ENCODE measurements at places on chromosomes 16 and 17. TPM values are rescaled to one million over a fixed set of nuclear protein-coding genes. Genes with fewer than 3 reads are reported as not detected.

GRCh38 chr17:56172517-56172982, 19.3 kb downstream of the ANKFN1 start:
- no peaks in the 10 kb centered on the region for H3K27me3 ChIP-seq
- DNase-seq = peak; percentile 97
- H3K27ac ChIP-seq = peak overlapping the region; percentile 64
- no peaks in the 10 kb centered on the region for H3K36me3 ChIP-seq
- no peak overlapping the region for H3K4me3 ChIP-seq
- H3K4me1 ChIP-seq = no peaks in the 10 kb centered on the region

DNA sequence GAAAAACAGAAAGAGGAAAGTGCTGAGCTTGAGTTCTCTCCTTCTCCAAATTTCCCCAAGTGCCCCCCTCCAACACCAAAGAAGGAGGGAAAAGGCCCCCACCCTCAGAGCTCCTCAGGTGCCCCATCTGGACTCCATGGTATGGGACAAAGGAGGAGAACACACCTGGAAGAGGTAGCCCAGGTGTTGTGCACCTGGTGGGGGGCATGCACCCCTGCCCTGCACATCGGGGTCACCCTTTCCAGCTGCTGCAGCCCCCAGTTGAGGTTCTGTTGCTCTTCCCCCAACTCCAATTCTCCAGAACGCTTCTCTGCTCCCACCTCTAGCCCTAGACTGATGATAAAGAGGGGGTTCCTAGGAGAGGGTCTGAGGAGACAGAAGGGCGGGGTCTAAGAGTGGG, 3.0 kb upstream of the COL1A1 start:
- no peaks in the 10 kb centered on the region for H3K4me1 ChIP-seq
- DNase-seq = no peak
- no peaks in the 10 kb centered on the region for H3K36me3 ChIP-seq

DNA sequence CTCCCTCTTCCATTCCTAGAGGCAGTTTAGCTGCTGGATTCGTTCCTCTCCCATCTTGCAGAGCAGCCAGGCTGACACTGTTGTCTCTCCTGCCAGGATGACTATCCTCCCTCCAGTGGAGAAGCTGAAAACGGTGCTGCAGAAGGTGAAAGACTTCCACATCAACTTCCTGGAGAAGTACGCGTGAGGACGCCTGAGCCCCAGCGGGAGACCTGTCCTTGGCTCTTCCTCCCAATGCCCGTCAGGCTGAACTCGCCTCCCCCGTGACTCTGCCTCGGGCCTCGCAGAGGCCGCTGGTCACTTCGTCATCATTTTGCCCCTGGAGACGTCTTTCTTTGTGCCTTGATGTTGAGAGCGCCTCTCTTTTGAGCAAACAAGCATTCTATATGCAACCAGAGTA, 44.6 kb downstream of the GPT2 start:
- H3K36me3 ChIP-seq = peaks cover 8% of the 10 kb centered on the region
- no peak overlapping the region for H3K27ac ChIP-seq
- H3K27me3 ChIP-seq = no peaks in the 10 kb centered on the region

DNA sequence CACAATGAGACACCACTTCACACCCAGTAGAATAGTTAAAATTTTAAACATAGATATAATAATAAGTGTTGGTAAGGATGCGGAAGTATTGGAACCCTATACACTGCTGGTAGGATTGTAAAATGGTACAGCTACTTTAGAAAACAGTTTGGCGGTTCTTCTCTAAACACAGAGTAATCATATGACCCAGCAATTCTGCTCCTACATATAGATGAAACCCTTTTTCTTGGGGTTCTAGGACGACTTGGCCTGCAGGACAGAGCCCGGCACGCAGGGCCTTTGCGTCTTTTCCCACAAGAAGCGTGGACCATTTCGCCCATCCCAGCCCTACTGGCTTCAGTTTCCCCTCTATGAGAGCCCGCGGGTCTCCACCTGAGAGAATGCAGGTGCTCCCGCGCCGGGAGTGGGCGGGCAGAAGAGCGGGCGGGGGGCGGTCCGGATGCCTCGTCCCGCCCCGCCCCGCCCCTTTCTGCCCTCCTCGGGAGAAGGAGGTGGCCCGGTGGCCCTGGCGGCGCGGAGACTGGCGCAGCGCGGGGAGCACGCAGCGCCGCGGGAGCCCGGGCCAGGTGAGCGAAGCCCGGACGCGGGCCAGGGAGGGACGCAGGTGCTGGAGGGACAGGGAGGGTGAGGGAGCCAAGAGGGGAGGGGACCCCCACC, at the start of gene SDR42E2:
SDR42E2 (plus strand) TSS at position 508 of the 657 bp plus-strand sequence. CDS start 3,077 bp downstream, outside the sequence.
- no peaks in the 10 kb centered on the region for H3K36me3 ChIP-seq
- H3K27me3 ChIP-seq = no peaks in the 10 kb centered on the region
- peak within 1 kb of the TSS; percentile 10 for H3K4me3 ChIP-seq
- no peaks in the 10 kb centered on the region for H3K4me1 ChIP-seq
- H3K27ac ChIP-seq = no peak within 1 kb of the TSS

DNA sequence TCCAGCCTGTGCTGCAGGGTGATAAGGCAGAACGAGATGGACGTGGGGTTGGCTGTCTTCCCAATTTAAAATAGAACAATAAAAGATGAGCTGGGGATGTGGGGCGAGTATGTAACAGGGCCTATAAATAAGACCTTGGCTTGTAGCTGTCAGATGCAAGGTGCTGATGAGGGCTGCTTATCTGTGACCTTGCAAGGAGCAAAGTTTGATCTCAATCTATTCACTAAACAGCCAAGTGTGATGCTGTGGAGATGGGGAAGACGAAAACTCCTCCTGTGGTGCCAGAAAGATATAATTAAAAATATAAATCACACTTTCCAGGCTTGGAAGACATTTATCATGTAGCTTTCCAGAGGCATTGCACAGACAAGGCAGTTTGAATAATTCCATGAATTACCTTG, 26.7 kb upstream of the TEX2 start:
- no peak for DNase-seq
- H3K4me3 ChIP-seq = no peak overlapping the region
- H3K36me3 ChIP-seq = no peaks in the 10 kb centered on the region
- H3K27me3 ChIP-seq = no peaks in the 10 kb centered on the region
- no peak overlapping the region for H3K27ac ChIP-seq

DNA sequence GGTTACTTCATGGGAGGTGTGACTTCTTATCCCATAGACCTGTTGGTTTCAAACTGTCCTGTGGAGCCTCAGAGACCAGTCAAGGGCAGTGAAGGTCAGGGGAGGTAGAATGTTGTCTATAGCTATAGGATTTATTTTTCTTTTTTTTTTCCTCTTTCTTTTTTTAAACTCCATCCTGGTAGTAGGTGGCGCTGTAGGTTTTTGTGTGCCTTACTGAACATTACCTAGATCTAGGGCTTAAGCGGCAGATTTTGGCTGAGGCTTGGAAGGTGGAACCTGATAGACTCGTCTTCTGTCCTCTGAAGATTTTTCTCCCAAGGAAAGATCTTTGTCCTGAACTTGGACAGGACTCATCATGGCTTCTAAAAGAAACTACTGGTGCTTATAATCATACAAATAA, 8.2 kb upstream of the LASP1NB start:
- no peak overlapping the region for H3K4me3 ChIP-seq
- no peaks in the 10 kb centered on the region for H3K4me1 ChIP-seq
- no peaks in the 10 kb centered on the region for H3K27me3 ChIP-seq
- no peak overlapping the region for H3K27ac ChIP-seq
- no peak for DNase-seq

DNA sequence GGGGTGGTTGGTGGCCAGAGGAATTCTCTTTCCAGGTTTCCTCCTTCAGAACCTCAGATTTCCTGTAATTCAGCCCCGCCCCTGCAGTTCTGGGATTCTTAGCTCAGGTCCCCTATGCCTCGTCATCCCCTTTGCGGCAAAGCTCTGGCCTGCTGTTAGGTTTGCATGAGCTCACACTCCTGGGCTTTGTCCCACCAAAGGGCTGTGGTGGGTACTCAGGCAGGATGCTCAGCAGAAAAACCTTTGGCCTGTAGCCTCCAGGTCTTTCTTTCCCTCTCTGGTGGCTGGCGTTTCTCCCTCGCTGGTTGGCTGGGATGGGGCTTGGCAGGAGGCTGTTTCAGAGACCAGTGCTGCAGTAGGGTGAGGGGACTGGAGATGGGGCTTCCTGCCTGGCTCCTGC, 9.6 kb upstream of the PLEKHG4 start:
- no peaks in the 10 kb centered on the region for H3K27me3 ChIP-seq
- no peaks in the 10 kb centered on the region for H3K4me1 ChIP-seq
- no peak for DNase-seq
- no peak overlapping the region for H3K27ac ChIP-seq

EVPL gene
- 23.0 TPM for total RNA-seq

KCNJ12 gene
- total RNA-seq = 0.32 TPM

HAP1 gene
- total RNA-seq = 0.55 TPM
